Stimulated activated naive CD8-positive, alpha-beta T cell treated with anti-CD3 and anti-CD28 coated beads, Interleukin-15, Interleukin-2, amounts not matched to agents 100 U/mL and 50 U/mL, for 24 hours (primary cell): ENCODE measurements at places on chromosomes 2 and 18.

- peak; percentile 51 for DNase-seq
These were observed 29.9 kb downstream of the ANO7 start for GRCh38 chr2:241218131-241219029.

- no peak for DNase-seq
These were observed 48.0 kb upstream of the NFE2L2 start for GRCh38 chr2:177312562-177312961.

- DNase-seq: peak; percentile 37
These were observed 36.4 kb downstream of the CDC42EP3 start for GRCh38 chr2:37634914-37635503.

DNA sequence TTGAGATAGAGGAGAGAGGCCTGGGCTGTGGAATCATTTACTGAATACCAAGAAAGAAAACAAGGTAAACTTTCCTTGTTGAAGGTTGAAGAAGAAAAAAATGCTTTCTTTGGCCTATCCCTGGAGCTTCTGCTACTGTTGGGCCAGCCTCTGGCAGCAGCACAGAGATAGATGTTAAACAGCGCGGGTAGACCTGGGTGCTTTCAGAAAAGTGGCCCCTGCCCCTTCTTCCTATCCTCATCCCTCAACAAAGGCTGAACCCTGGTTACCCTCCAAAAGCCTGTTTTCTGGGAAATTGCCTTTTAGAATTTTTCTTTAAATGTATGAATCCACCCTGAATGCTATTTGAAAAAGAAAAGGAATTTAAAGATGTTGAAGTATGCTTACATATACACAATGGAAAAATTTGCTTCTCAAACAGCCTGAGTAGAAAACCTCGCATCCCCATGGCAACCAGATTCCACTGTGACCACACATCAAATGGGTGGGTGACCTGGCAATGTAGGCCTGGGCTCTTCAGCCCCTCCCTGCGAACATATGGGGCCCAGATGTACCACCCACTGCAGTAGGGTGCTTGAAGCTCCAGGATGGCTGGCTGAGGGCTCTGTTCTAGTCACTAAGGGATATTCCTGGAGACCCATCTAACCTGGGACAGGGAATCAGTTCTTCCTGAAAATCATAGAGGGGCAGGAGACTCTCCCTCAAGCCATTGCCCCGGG lies 23.4 kb upstream of the CHRNA1 start:
- DNase-seq: peak; percentile 74

DNA sequence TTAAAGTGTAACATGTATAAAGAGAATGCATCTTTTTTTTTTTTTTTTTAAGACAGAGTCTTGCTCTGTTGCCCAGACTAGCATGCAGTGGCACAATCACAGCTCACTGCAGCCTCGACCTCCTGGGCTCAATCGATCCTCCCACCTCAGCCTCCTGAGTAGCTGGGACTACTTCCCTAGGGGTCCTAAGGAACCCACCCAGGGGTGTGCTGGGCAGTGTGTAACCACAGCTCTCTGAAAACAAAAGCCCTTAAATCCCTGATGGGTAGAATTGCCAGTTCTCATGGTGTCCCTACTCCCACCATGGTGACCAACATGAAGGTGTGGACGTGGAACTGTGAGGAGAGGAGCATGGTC lies 105.6 kb upstream of the ST3GAL5 start:
- DNase-seq: no peak

DNA sequence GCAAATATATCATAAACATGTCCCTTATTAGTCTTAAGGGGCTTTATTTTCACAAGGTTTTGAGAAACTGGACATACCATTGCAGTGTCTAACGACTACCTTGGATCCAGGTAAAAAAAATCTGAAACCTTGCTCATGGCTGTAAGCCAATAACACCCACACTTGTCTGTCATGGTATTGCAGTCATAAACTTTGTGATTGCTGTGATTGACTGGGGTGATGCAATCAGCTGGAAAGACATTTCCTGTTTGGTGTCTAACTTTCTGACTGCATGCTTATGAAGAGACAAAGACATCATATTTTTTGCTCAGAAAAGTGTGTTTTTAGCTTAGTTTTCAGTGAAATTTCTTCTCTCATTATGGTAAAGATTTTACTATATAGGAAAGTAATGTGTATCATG lies 635.0 kb downstream of the TSN start:
- DNase-seq: no peak

- DNase-seq: no peak
These were observed 984.5 kb downstream of the TSN start for GRCh38 chr2:122739732-122740593.

DNA sequence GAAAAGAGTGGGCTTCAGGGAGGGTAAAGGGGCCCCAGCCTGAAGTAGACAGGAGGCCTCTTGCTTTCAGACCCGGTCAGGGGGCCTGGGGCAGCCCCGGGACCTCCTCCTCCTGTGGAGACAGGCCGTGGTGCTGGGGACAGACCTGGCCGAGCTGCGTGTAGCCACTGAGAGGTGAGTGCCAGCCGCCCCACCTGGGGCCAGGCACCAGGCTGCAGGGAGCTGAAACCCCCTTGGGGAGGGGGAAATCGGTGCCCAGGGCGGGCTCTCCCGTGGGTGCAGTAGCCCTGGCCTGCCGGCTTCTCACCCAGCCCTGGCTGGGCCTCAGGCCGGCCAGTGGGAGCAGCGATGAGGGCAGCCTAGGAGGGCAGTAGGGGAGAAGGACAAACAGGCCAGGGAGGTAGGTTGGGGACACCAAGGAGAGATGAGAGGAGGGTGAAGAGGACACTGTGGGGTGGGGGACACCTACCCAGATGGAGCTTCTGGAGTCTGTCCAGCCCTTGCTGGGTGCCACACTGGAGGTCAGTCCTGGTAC lies 24.0 kb downstream of the CROCC2 start:
- DNase-seq: no peak

DNA sequence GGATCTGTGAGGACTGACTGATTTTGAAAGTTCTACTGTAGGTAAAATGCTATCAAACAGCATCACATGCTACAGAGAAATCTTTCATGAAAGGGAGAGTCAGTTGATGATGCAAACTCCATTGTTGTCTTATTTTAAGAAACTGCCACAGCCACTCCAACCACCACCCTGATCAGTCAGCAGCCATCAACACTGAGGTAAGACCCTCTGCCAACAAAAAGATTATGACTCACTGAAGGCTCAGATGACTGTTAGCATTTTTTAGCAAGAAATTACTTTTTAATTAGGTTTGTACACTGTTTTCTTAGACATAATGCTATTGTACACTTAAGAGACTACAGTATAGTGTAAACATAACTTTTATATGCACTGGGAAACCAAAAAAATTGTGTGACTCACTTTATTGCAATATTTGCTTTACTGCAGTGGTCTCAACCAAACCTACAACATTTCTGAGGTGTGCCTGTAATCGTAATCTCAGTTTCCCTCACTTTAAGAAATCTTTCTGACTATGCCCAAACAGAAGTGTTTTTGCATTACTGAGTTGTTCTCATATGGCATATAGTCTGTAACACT lies 42.8 kb downstream of the METTL8 start:
- DNase-seq: no peak

DNA sequence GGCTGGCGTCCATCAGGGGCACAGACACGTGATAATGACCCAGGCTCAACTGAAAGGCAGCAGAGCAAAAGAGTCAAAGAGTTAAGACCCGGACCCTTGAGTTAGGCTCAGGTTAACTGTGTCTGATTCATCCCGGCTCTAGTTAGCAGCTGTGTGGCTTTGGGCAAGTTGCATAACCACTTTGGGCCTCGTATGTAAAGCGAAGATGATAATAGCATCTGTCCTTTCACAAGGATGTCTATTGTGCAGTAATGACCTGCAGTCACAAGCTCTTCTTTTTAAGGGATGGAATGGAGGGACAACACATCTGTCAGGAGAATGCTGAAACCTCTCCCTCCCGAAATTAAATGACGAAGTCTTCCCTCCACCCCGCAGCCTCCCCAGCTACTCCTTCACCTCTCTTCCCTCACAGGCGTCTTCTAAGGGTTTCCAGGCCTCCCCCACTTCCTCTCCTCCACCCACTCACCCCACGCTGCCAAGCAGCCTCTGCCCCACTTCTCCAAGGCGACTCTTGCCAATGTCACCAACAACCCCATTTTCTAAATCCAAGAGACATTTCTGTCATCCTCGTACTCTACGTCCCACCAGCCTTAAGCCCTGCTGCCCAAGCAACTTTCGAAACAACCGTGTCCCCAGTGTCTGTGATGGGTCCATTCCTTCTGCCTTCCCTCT lies 135.1 kb upstream of the ID2 start:
- no peak for DNase-seq

- DNase-seq: no peak
These were observed 33.3 kb downstream of the CCDC85A start for GRCh38 chr2:56217106-56217505.

GRCh38 chr2:28174211-28174610 lies 218.4 kb upstream of the FOSL2 start:
- DNase-seq: no peak

DNA sequence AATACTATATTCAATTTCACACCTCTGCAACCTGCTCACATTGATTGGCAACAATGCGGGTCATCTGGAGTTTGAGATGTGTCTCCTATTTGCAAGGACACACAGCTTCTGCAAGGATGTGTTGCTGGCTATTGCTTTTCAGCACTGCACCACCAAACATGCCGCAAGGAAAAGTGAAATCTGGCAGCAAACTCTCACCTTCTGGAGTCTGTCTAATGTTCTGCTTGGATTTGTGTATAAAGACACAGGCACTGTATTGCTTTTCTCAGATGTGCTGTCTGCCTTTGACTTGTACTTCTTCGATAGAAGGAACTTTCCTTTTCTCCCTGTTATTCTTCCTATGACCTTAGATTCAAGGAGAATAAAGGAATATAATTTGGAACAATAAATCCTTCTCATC lies 138.6 kb upstream of the EPHA4 start:
- no peak for DNase-seq

DNA sequence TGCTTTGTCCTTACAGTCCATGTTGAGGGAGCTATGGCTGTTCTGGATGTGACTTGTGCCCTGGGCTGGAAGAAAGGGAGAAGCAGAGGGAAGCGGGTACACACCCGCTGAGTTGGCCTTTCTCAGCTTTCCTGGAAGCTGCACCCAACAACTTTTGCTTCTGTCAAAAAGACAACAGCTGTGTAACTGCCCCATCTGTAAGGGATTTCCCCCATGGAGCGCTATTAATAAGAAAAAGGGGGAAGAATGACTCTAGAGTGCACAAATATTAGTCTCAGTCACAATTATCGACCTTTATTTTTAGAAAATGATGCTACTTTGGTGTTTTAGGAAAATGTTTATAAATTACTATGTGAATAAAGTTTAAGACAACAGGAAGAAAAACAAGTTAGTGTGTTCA lies 368.3 kb downstream of the RAD51AP2 start:
- DNase-seq: no peak
